ENCODE measurements at places on chromosomes 2 and 18.
A peak's percentile ranks its signal among the peaks of the same experiment; 100 is the strongest.

GRCh38 chr2:128447538-128447995 lies 128.9 kb upstream of the HS6ST1 start:
- H3K27me3 ChIP-seq = peaks cover 10% of the 10 kb centered on the region
- no peak overlapping the region for H3K4me3 ChIP-seq
- H3K27ac ChIP-seq = no peak overlapping the region
- no peak for DNase-seq
- no peaks in the 10 kb centered on the region for H3K4me1 ChIP-seq

DNA sequence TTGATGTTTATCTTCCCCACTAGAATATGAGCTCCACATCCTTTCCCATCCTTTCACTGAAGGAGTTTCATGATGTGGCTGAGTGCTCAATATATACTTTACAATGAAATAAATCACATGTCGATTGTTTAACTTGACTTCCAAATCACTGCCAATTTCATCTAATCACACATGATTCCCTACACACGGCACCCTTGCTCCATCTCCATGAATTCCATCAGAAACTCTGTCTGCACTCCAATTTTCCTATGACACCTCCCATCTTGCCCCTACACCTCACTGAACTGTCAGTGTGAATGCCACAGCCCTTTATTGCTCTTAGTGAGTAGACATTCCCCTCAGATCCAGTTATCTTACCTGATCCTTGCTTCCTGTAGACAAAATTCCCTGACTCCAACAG lies 366.0 kb downstream of the CMPK2 start:
- peaks cover 6% of the 10 kb centered on the region for H3K4me1 ChIP-seq
- H3K4me3 ChIP-seq = no peak overlapping the region
- H3K27ac ChIP-seq = no peak overlapping the region
- H3K27me3 ChIP-seq = no peaks in the 10 kb centered on the region

DNA sequence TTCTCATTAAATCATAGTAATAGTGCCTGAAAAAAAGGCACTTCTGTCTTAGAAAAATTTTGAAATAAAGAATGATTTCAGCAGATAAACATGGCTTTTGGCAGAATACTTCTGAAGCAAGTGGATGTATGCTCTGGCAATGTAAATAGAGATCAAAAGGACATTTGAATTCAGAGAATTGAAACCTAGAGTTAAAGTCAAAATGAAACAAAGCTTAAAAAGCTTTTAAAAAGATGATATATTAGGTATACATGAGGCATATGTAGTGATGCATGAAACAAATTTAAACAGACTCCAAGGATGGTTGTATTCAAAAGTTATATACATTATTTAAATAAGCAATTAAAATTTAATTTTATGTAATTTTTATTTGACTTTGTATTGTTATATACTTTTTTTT lies 1344.5 kb upstream of the TMEFF2 start:
- no peaks in the 10 kb centered on the region for H3K4me1 ChIP-seq
- H3K27me3 ChIP-seq = no peaks in the 10 kb centered on the region
- no peak for DNase-seq
- no peaks in the 10 kb centered on the region for H3K36me3 ChIP-seq
- H3K27ac ChIP-seq = no peak overlapping the region

DNA sequence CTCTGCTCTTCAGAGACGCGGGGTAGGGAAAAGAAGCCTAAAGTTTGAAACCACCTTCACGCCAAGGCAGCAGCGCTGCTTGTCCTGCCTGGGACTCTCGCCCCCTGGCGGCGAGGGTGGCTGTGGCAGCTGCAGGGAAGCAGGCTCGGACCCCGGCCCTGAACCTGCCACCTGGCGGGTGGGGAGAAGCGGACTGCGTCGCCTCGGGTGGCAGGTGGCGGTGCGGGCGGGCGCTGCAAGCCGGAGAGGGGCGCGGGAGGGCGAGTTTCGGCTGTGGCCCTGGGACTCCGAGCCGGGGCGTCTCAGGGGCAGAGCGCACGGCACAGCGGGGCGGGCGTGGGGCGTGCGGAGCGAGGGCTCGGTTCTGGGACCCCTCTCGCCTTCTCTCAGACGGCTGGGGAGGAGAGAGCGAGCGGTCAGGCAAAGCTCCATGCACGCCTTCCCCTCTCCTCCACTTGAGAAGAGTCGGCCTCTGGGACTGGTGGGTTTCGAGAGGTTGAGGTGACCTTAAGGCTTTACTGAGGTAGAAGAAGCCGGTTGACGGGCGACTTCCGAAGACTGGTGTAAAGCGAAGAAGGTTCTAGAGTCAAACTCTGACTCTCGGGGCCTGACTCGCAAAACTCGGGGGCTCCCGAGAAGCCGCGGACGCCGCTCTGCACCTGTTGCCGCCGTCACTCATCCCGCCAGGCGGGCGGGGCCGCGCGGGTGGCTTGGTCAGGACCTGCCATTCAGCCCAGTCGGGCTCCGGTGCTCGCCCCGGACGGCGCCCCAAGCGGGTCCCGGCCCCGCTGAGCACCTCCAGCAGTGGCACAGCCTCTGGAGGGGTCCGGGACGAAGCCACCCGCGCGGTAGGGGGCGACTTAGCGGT lies 1.1 kb upstream of the BOLL start:
- H3K4me1 ChIP-seq = peaks cover 2% of the 10 kb centered on the region
- H3K27ac ChIP-seq = no peak overlapping the region
- peaks cover 3% of the 10 kb centered on the region for H3K36me3 ChIP-seq
- H3K4me3 ChIP-seq = peak overlapping the region; percentile 81
- peaks cover 10% of the 10 kb centered on the region for H3K27me3 ChIP-seq
- peak; percentile 58 for DNase-seq

- H3K27me3 ChIP-seq = no peaks in the 10 kb centered on the region
- no peak overlapping the region for H3K4me3 ChIP-seq
- DNase-seq = no peak
- no peak overlapping the region for H3K27ac ChIP-seq
- H3K4me1 ChIP-seq = no peaks in the 10 kb centered on the region
Observed at GRCh38 chr18:8215741-8216140, 393.5 kb upstream of the RAB12 start.

DNA sequence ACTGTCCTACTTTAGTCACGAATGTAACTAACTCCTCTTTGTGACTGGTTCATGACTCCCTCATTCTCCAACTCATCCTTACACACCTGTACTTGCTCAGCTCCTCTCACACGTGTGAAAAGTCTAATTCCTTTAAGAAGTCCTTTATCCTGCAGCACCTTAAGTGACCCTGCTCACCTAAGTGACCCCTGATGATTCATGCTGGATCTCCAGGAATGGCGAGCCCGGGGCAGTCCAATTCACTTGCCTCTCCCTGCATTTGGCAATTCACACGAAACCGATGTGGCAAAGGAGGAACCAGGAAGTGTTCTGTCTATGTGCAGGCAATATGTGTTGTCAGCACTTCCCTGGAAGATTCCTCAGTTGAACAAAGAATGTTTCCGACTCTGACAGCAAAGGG lies 189.8 kb upstream of the NABP1 start:
- H3K4me1 ChIP-seq = no peaks in the 10 kb centered on the region
- no peaks in the 10 kb centered on the region for H3K27me3 ChIP-seq
- no peak overlapping the region for H3K4me3 ChIP-seq
- H3K27ac ChIP-seq = no peak overlapping the region
- no peak for DNase-seq

- H3K4me1 ChIP-seq = no peaks in the 10 kb centered on the region
- no peak overlapping the region for H3K4me3 ChIP-seq
- H3K27me3 ChIP-seq = no peaks in the 10 kb centered on the region
- H3K27ac ChIP-seq = no peak overlapping the region
- no peak for DNase-seq
Observed at GRCh38 chr2:72457801-72458516, 310.3 kb upstream of the CYP26B1 start.

DNA sequence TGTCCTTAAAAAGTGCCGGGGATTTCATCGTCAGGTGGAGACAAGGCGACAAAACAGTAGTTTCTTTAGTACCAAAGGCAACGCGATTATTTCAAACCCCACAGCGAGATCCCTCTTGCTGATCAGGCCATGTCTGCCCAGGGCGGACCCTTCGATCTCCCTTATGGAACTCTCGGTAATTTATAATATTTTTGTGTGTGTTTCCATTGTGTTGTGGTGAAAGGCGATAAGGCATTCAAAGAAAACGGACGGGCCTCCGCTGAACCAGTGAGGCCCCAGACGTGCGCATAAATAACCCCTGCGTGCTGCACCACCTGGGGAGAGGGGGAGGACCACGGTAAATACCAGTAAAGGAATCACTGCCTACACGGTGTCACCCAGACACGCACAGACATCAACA lies 1.4 kb upstream of the GAD1 start:
- H3K27ac ChIP-seq = peak overlapping the region; percentile 83
- peaks cover 6% of the 10 kb centered on the region for H3K4me1 ChIP-seq
- no peak for DNase-seq
- peaks cover 27% of the 10 kb centered on the region for H3K27me3 ChIP-seq

DNA sequence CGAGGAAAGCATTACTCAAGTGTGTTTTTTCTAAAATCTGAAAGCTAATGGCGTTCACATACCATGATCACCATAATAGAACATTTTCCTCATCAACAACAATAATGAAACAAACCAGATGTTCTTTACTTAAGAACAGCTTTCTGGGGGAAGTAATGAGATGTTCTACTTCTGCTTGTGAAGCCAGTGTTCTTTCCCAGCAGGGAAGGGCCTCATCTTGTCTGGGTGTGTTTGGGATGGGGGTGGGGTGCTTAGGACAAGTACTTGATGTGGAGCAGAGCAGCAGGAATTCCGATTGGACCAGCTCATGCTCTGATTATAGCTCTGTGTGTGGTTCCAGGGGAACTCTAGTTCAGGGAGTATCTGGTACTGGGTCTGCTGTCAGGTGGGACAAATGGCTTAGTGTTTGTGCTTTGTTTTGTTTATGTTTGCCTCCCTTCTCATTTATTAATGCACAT lies 163.0 kb upstream of the NOSTRIN start:
- H3K27me3 ChIP-seq = peaks cover 4% of the 10 kb centered on the region
- H3K4me1 ChIP-seq = peaks cover 3% of the 10 kb centered on the region
- H3K36me3 ChIP-seq = no peaks in the 10 kb centered on the region

GRCh38 chr2:231455890-231456289 lies 8.4 kb downstream of the NCL start:
- H3K36me3 ChIP-seq = peaks cover 37% of the 10 kb centered on the region
- H3K4me1 ChIP-seq = peaks cover 11% of the 10 kb centered on the region
- no peak for DNase-seq
- no peaks in the 10 kb centered on the region for H3K27me3 ChIP-seq

DNA sequence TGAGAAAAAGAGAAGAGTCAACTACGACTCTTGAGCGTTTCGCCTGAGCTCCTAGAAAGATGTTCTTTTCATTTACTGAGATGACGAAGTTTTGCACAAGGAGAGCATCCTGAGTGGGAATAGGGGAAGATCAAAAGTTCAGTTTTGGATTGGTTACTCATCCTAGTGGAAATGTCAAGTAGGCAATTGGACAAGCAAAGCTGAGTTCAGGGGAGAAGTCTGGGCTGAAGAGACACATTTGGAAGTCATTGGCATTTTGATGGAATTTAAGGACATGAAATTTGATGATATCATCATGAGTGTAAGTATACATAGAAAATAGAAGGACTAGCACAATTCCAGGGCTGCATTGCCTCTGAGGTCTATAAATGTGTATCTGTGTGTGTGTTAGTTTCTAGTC lies 416.6 kb downstream of the RAD51AP2 start:
- no peak overlapping the region for H3K27ac ChIP-seq
- H3K4me3 ChIP-seq = no peak overlapping the region
- peaks cover 2% of the 10 kb centered on the region for H3K27me3 ChIP-seq
- H3K36me3 ChIP-seq = no peaks in the 10 kb centered on the region

DNA sequence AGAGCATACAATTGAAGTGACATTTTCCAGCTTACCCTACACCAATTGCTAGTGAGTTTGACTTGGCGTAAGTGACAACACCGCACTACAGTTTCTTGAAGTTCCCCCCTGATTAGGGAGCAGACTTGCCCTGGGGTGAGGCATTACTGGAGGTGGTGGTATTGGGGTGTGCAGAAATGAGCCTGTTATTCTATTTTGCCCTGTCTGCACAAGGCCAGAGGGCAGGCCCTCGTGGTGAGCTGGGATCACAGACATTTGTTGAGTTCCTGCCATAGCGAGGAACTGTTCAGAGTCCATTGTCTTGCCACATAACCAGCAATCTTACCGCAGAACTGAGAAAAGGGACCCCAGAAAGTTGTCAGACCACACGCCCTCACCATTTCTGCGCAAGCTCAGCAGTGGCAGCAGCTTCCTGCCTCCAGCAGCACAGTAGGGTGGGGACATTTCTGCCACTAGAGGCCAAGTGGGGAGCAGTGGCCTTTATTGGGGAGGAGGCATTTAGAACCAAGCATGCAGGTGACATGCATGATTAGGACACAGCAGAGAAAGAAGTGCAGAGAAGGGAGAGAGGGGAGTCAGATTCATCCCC lies 103.6 kb upstream of the BCL2L11 start:
- H3K36me3 ChIP-seq = no peaks in the 10 kb centered on the region
- H3K27ac ChIP-seq = no peak overlapping the region
- no peak overlapping the region for H3K4me3 ChIP-seq
- DNase-seq = no peak
- no peaks in the 10 kb centered on the region for H3K4me1 ChIP-seq

GRCh38 chr18:61607867-61608266 lies 274.6 kb downstream of the CDH20 start:
- peaks cover 4% of the 10 kb centered on the region for H3K27me3 ChIP-seq
- H3K27ac ChIP-seq = no peak overlapping the region
- DNase-seq = no peak
- H3K4me3 ChIP-seq = no peak overlapping the region
- no peaks in the 10 kb centered on the region for H3K36me3 ChIP-seq
- no peaks in the 10 kb centered on the region for H3K4me1 ChIP-seq

DNA sequence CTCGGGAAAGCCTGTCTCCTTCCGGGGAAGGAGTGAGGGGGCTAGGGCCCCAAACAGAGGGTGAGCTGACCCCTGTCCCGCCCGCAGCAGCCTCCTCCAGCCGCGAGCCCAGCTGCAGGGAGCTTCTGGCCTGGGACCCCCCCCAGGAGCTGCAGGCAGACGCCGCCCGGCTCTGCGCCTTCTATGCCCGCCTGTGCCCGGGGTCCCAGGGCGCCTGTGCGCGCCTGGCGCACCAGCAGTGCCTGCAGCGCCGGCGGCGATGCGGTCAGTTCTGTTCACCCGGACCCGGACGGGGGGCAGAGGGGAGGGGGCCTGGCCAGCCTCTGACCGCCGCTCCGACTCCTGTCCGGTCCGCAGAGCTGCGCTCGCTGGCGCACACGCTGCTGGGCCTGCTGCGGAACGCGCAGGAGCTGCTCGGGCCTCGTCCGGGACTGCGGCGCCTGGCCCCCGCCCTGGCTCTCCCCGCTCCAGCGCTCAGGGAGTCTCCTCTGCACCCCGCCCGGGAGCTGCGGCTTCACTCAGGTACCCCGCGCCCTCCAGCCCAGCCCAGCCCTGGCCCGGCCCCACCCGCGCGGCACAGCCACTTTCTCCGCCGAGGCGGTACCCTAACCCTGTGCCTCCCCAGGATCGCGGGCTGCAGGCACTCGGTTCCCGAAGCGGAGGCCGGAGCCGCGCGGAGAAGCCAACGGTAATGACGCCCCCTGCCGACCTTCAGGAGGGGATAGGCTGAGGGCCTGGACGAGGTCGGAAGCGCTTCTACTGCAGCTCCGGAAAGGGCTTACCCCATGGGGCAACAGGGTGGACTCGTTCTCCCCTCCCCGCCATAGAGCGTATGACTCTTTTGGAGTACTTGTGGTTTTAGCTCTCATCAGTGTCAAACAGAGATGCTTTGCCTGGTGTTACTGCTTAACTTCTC lies 2.0 kb upstream of the CHRND start:
- H3K36me3 ChIP-seq = no peaks in the 10 kb centered on the region
- peak; percentile 31 for DNase-seq
- H3K27me3 ChIP-seq = peaks cover 44% of the 10 kb centered on the region
- no peak overlapping the region for H3K27ac ChIP-seq
- peaks cover 8% of the 10 kb centered on the region for H3K4me1 ChIP-seq
